ENCODE measurements at places on chromosomes 7 and 10.

DNA sequence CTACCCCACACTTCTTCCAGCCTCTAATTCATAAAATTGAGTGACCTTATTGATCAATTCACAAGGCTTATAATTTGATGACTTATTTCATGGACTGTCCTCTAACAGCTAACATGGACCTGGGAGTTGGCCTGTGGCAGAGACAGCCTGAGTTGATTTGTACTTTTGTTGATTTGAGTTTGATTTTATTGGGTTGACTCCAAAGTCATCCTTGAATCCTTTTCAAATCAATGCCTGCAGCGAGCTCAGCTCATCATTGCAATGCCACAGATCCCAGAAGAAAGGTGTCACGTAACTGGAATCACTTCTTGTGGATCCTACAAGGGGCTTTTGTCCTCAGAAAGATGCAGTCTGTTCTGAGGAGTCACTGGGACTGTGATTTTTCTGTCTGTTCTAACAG lies 138.0 kb downstream of the CAMK1D start:
- no peak overlapping the region for H3K27ac ChIP-seq
- H3K36me3 ChIP-seq, result no peaks in the 10 kb centered on the region
- H3K4me1 ChIP-seq, result peaks cover 20% of the 10 kb centered on the region

DNA sequence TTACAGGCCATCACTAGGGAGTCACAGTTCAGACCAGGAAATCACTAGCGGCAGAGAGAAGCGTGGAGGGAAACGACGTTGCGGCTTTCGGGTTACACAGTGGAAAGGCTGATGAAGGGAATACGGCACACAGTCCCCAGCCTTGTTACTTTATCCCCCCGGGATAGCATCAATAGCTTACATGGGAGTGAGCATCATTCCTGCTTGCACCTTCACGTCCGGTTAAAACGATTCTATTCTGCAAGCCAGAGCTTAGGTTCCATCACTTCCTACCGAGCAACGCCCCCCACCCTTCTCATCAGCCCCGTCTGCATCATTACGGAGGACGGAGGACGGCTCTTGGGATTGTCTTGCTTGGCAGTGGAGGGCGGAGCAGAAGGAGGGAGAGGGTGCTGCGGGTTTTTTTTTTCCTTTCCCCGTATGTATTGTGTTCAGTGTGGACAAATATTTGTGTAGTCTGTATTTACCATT lies 124.9 kb downstream of the CLEC2L start:
- peaks cover 57% of the 10 kb centered on the region for H3K4me1 ChIP-seq
- peak overlapping the region; percentile 22 for H3K4me3 ChIP-seq
- DNase-seq, result no peak
- no peaks in the 10 kb centered on the region for H3K27me3 ChIP-seq
- H3K36me3 ChIP-seq, result peaks cover 3% of the 10 kb centered on the region
- H3K27ac ChIP-seq, result peak overlapping the region; percentile 13

- peaks cover 24% of the 10 kb centered on the region for H3K36me3 ChIP-seq
- peak overlapping the region; percentile 100 for H3K27ac ChIP-seq
- H3K4me1 ChIP-seq, result peaks cover 52% of the 10 kb centered on the region
- H3K27me3 ChIP-seq, result no peaks in the 10 kb centered on the region
- no peak for DNase-seq
These were observed 1.2 kb downstream of the LUC7L2 start for GRCh38 chr7:139360948-139361307.

DNA sequence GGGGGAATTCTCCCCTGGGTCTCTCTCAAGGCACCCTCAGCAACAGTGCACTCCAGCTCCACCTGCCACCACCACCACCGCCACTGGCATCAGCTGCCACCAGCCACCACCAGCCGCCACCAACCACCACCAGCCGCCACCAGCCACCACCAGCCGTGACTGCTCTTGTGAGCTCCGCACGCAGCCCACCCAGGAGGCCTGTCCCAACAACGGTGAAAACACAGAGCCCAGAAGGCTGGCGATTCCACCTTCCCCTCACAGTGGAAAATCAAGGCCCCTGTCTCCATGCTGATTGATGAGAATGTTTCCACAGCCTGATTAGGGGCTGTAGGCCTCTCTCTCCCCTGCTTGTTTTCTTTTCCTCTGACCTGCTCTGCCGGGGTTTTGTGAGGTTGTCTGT lies 41.1 kb downstream of the COBL start:
- no peak overlapping the region for H3K27ac ChIP-seq
- H3K4me1 ChIP-seq, result no peaks in the 10 kb centered on the region
- H3K27me3 ChIP-seq, result no peaks in the 10 kb centered on the region
- no peak overlapping the region for H3K4me3 ChIP-seq
- DNase-seq, result no peak
- H3K36me3 ChIP-seq, result no peaks in the 10 kb centered on the region

DNA sequence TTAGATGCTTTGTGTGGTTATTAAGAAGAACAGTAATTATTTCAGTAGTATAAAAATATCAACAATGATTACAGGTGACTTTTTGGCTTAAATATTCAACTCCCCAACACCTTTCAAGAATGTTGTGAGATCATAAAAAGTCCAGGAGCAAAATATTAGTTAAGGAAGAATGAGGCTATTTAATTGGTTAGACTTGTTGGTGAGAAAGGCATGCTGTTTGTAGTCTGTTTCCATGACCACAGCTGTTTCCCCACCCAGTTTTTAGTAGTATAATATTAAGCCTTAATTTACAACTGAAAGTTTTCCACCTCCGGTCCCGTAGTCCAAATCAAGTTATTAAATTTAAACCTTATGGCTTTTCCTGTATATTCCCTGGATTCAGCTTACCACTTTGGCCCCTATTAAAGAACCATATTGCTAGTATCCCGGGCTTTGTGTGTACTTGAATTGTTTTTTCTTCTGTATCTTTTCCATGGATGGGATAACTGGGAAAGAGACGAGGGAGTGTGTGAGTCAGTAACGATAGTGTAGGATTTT lies 133.3 kb downstream of the CELF2 start:
- H3K36me3 ChIP-seq, result peaks cover 5% of the 10 kb centered on the region

DNA sequence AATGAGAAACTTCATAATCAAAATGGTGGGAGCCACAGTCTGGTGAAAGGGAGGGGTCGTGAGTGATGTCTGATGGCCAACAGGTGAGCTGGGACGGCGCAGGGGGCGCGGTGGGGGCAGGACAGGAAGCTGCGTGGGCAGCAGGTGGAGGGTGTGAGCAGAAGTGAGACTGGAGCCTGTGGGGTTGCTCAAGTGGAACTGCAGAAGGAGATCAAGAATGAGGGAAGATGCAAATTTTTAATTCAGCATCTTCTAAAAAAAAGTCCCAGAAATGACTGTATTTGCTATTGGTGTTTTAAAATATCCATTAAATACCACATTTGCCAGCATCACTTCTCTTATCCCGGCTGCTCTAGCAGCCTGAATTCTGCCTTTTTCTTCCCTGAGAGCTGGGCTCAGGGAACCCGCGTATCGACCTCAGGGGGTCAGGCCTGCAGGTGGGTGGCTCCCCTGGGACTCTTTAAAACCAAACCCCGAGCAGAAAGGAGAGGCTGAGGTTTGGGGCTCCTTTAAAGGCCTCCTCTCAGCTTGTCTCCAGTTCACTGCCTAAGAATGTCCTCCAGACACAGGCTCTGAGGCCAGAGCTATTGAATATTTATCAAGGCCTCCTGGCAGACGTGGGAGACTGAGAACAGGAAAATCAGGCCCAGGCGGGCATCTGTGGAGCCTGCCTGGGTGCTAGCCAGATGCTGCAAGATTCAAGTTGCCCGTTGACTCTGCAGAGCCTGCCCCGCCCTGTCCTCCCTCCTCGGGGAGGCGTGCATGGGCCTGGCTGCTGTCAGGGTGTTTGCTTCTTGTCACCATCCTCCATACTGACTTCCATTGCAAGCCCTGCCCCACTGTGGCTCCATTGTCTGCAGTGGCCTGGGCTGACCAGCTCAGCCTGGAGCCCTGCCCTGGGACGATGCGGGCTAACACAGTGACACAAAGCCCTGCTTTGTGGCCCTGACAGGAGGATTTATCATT lies 53.9 kb downstream of the SYPL1 start:
- DNase-seq, result no peak
- no peak overlapping the region for H3K27ac ChIP-seq
- H3K36me3 ChIP-seq, result no peaks in the 10 kb centered on the region
- H3K4me1 ChIP-seq, result peaks cover 44% of the 10 kb centered on the region

- H3K4me3 ChIP-seq, result no peak overlapping the region
- no peak overlapping the region for H3K27ac ChIP-seq
- no peaks in the 10 kb centered on the region for H3K27me3 ChIP-seq
- no peaks in the 10 kb centered on the region for H3K36me3 ChIP-seq
These were observed 21.1 kb downstream of the FAM20C start for GRCh38 chr7:213324-213993.

DNA sequence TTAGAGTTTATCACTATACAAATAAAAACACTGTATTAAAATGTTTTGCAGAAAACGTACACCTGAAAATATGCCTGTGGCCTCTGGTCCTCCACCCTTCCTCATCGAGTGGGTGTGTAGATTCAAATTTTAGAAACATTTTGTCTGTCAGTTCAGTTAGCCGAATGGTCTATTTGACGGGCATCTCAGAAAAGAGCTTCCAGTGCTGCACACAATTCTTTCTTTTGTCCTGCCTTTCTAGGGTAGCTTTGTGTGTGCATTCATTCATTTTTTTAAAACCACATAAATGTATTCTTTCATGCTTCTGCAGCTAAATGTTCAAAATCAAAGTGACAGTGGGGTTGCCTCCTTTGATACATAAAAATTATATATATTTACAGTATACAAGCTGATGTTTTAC lies 46.8 kb downstream of the GNAI1 start:
- no peaks in the 10 kb centered on the region for H3K27me3 ChIP-seq
- no peaks in the 10 kb centered on the region for H3K36me3 ChIP-seq
- H3K27ac ChIP-seq, result no peak overlapping the region
- peaks cover 13% of the 10 kb centered on the region for H3K4me1 ChIP-seq
- no peak for DNase-seq

DNA sequence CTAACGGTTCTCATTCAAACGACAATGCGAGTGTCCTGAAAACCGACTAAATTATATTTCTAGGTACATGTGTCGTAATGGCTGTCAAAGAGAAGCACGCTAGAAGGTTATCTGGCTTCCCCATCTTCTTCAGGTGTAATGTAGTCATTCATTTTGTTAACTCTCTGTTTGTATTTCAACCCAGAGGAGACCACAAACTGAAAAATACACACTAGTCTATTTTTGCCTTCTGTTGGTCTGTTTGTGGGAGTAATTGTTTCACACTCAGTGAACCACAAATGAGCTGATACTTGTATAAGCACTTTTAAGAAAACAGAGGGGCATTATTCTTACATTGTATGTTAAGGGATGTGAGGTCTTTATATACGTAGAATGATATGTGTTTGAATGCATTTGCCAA lies 305.9 kb downstream of the GATA3 start:
- H3K27me3 ChIP-seq, result peaks cover 18% of the 10 kb centered on the region
- H3K36me3 ChIP-seq, result no peaks in the 10 kb centered on the region
- no peak for DNase-seq

DNA sequence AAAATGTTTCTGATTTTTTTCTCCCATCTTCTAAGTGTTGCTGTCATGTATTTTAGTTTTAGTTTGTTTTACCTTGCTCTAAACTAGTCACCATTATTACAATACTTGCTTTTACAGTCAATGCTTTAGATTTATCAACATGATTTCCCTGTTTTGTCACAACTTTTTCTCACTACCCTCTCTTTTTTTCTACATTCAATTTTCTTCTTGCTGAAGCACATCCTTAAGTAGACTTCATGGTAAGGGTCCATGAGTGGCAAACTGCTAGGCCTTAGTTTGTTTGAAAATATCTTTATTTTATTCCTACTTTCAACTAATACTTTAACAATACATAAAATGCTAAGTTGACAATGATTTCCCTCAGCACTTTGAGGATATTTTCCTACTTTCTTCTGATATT lies 173.5 kb downstream of the DNAJC1 start:
- H3K27me3 ChIP-seq, result no peaks in the 10 kb centered on the region
- no peaks in the 10 kb centered on the region for H3K4me1 ChIP-seq
- H3K36me3 ChIP-seq, result peaks cover 39% of the 10 kb centered on the region

DNA sequence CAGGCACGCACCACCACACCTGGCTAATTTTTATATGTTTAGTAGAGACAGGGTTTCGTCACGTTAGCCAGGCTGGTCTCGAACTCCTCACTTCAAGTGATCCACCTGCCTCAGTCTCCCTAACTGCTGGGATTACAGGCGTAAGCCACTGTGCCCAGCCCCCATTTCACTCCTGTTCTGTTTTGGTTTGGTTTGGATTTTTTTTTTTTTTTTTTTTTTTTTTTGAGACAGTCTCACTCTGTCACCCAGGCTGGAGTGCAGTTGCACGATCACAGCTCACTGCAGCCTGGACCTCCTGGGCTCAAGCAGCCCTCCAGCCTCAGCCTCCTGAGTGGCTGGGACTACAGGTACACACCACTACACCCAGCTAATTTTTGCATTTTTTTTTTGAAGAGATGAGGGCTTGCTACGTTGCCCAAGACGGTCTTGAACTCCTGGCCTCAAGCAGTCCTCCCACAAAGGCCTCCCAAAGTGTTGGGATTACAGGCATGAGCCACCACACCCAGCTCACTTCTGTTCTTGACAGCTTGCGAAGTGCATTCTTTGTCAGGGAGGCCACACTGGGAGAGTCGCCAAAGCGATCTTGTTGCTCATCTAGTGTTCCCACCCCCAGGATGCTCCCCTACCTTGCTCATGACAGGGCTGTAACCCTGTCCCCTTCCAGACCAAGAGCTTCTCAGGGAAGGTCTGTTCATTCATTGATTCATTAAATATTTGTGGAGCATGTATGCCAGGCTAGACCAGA lies 229.1 kb downstream of the CUX1 start:
- no peak for DNase-seq
- H3K27me3 ChIP-seq, result peaks cover 3% of the 10 kb centered on the region
- no peak overlapping the region for H3K4me3 ChIP-seq
- H3K36me3 ChIP-seq, result no peaks in the 10 kb centered on the region
- H3K4me1 ChIP-seq, result no peaks in the 10 kb centered on the region

All from activated naive CD4-positive, alpha-beta T cell treated with anti-CD3 and anti-CD28 coated beads, Interleukin-2, amount 10 ng/mL, durations not matched to agents 7 days and 5 days (primary cell).